Activated CD4-positive, alpha-beta memory T cell treated with anti-CD3 and anti-CD28 coated beads, Interleukin-2, amount 10 ng/mL, durations not matched to agents 7 days and 5 days (primary cell): ENCODE measurements at places on chromosomes 1 and 21. TPM values are rescaled to one million over a fixed set of nuclear protein-coding genes. Genes with fewer than 3 reads are reported as not detected.

DNA sequence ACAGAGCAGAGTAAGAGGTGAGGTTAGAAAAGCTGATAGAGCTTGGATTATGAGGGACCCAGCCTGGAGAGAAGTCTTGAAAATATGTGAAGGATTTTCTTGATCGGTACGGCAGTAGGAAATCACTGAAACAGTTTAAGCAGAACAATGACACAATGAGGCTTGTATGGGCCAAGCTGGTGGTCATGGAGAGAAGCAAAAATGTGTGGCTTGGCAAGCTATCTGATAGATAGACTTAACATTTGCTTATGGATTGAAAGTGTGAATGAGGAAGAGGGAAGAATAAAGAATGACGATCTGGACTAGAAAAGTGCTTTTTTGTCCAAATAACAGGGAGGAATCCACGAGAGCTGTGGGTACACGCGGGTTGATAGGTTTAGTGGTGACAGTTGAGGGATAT lies 15.4 kb upstream of the XPR1 start:
- DNase-seq: no peak
- H3K27me3 ChIP-seq: no peaks in the 10 kb centered on the region
- H3K36me3 ChIP-seq: no peaks in the 10 kb centered on the region
- H3K4me3 ChIP-seq: no peak overlapping the region
- H3K27ac ChIP-seq: no peak overlapping the region

- no peak overlapping the region for H3K27ac ChIP-seq
- no peak for DNase-seq
- no peak overlapping the region for H3K4me3 ChIP-seq
- H3K4me1 ChIP-seq: no peaks in the 10 kb centered on the region
- H3K36me3 ChIP-seq: peaks cover 32% of the 10 kb centered on the region
- H3K27me3 ChIP-seq: no peaks in the 10 kb centered on the region
Observed at GRCh38 chr1:145751491-145752037, 32.3 kb downstream of the CD160 start.

DNA sequence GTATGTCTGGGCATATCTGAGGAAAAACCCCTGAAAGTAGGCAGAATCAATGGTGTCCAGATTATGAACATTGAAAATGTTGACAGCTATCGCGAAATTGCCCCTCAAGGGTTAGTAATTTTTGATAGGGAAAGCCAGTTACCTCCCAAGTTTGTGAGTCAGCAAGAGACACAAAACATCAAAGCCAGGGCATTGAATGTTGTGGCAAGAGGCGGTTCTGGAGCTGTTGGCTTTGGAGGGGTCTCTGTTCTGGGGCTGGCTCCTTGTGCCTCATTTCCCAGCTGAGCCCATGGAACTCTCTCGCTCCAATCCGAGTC lies 10.6 kb upstream of the S100A11 start:
- H3K4me3 ChIP-seq: peak overlapping the region; percentile 73
- peaks cover 3% of the 10 kb centered on the region for H3K36me3 ChIP-seq
- no peak for DNase-seq
- peaks cover 52% of the 10 kb centered on the region for H3K4me1 ChIP-seq

DNA sequence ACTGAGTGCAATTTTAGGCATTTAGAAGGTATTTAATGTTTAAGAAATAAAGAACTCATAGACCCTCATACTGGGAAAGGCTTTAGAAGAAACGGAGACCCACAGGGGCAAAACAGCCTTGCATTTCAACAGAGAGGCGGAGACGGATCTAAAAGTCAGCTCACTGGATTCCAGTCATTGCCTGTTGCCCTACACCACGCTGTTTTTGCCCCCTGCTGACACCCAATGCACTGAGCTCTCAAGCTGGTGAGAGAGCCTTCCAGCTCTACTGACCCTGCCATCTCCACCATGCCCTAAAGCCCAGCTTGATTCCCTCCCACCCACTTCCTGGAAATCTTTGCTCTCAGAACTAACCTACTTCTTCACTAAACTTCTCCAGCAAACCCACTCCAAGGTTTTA lies 7.2 kb upstream of the TRAF3IP3 start:
- H3K36me3 ChIP-seq: no peaks in the 10 kb centered on the region
- peaks cover 69% of the 10 kb centered on the region for H3K4me1 ChIP-seq
- peak overlapping the region; percentile 91 for H3K27ac ChIP-seq
- DNase-seq: no peak
- H3K4me3 ChIP-seq: peak overlapping the region; percentile 68

GRCh38 chr1:174074757-174075156 lies 52.6 kb upstream of the RC3H1 start:
- H3K27me3 ChIP-seq: peaks cover 11% of the 10 kb centered on the region
- H3K36me3 ChIP-seq: no peaks in the 10 kb centered on the region
- DNase-seq: no peak
- no peak overlapping the region for H3K27ac ChIP-seq

DNA sequence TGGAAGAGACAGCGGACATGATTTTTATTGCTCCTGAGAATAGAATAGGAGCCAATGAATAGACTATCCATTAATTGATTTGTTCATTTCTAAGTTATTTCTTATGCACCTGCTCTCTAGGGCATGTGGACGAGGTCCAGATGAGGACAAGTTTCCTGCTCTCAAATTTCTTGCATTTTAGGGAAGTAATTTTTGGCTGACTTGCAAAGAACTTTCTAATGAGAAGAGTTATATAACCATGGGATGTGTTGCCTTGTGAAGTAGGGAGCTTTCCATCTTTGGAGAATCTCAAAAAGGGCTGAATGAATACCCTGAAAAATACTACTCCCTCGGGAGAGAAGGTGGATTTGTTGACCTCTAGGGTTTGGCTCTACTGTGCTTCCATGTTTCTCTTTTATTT lies 243.0 kb downstream of the KIF26B start:
- no peak for DNase-seq
- no peaks in the 10 kb centered on the region for H3K27me3 ChIP-seq
- no peaks in the 10 kb centered on the region for H3K4me1 ChIP-seq
- H3K4me3 ChIP-seq: no peak overlapping the region
- H3K36me3 ChIP-seq: no peaks in the 10 kb centered on the region

GRCh38 chr1:29527314-29528004 lies 291.1 kb downstream of the PTPRU start:
- no peak for DNase-seq
- peaks cover 4% of the 10 kb centered on the region for H3K27me3 ChIP-seq
- H3K4me3 ChIP-seq: no peak overlapping the region
- no peaks in the 10 kb centered on the region for H3K36me3 ChIP-seq
- no peaks in the 10 kb centered on the region for H3K4me1 ChIP-seq
- H3K27ac ChIP-seq: no peak overlapping the region

- H3K36me3 ChIP-seq: peaks cover 13% of the 10 kb centered on the region
- no peak overlapping the region for H3K4me3 ChIP-seq
- no peak overlapping the region for H3K27ac ChIP-seq
- H3K4me1 ChIP-seq: no peaks in the 10 kb centered on the region
Observed at GRCh38 chr1:28898405-28898881, 15.9 kb upstream of the EPB41 start.

Gene ADAM30
- not detected for total RNA-seq
